Fibroblast of lung (primary cell): ENCODE measurements at places on chromosomes 2 and 18. TPM values are rescaled to one million over a fixed set of nuclear protein-coding genes. Genes with fewer than 3 reads are reported as not detected.
A peak's percentile ranks its signal among the peaks of the same experiment; 100 is the strongest.

DNA sequence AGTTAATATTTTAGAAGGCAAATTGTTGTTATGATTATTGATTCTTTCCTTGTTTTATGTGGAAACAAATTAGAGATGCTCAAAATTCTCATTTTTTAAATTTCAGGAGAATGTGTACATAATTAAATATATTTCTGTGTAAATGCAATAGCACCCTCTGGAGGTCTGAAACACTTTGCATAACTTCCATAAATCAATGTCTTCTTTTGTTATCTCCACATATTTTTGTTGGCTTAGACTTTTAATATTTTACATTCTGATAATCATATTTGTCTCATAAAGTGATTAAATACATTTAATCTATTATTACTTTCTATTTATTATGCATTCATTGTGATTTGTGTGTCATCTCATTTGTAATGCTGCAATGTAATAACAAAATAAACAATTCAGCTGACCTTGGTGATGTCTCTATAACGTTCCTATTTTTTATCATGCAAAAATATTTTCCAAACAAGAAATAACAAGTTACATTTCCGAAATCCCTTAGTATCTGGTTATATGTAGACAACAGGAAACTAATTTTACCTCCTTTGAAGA is 201.8 kb upstream of the GALNT5 start:
- peaks cover 8% of the 10 kb centered on the region for H3K4me1 ChIP-seq
- H3K27me3 ChIP-seq: no peaks in the 10 kb centered on the region
- DNase-seq: peak; percentile 80
- no peak overlapping the region for H3K4me3 ChIP-seq

Gene HOXD3
- not detected in 2 replicates for total RNA-seq

DNA sequence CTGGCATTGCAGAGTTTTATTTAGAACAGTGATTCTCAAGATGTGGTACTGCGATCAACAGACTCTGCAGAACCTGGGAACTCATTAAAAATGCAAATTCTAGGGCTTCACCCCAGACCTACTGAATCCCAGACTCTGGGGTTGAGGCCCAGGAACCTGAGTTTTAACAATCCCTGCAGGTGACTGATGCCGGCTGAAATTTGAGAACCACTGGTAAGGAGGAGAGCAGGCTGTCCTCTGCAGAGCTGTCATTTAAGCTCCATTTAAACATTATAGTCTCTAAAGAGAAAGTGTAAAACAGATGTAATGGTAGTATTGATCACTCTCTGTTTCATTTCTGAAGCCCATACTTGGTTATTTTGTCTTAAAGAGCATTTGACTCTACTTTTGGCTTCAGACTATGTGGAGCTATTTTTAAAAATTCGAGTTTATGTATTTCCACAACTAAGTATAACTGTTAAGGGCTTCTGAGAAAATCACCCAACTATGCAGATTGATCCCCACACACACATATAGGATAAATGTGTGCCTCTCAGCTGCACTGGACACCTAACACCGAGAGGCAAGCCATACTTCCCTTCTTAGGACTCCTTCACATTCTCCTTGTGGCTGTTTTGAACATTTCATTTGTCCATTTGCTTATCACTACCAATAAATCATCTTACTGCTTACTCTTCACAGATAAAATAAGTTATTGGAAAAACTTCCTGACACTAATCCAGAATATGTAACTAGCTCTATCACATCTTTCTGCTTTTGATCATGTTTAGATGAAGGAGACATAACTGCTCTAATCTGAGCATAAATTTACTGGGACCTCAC is 487.5 kb downstream of the DLGAP1 start:
- no peaks in the 10 kb centered on the region for H3K4me1 ChIP-seq
- H3K27me3 ChIP-seq: no peaks in the 10 kb centered on the region
- no peak overlapping the region for H3K27ac ChIP-seq
- DNase-seq: no peak

Gene WNT10A
- not detected in 2 replicates for total RNA-seq

Gene DNER
- total RNA-seq: 0.26 and 0.33 TPM in 2 replicates

GRCh38 chr18:44937960-44938719 is 257.5 kb downstream of the SETBP1 start:
- no peak for DNase-seq
- no peaks in the 10 kb centered on the region for H3K4me1 ChIP-seq
- no peak overlapping the region for H3K27ac ChIP-seq

Gene OSBPL1A
- total RNA-seq: 47.3 and 73.3 TPM in 2 replicates

DNA sequence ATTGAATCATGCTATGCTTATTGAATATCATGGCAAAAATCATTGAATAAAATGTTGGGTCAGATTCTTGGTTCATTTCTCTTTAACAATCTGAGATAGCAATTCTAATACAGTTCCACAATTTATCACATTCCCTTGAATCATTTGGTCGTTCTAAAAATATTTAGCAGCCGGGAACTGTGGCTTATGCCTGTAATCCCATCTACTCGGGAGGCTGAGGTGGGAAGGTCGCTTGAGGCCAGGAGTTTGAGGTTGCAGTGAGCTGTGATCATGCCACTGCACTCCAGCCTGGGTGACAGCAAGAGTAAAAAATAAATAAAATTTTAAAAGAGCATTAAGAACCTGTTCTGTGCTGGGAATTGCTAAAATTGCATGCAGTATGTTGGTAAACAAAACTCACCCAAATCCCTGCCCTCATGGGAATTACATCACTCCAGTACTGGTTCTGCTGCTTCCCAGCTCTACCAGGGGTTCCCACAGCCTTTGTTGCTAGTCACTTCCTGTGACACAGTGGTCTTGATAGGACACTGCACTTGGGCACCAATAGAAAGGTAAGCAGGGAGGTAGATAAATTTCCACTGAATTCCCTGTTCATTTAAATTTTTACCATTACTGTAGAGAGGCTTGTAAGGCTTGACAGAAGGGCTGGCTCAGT is 200.4 kb downstream of the CTNNA2 start:
- H3K27ac ChIP-seq: no peak overlapping the region
- no peak for DNase-seq
- no peaks in the 10 kb centered on the region for H3K27me3 ChIP-seq
- peaks cover 3% of the 10 kb centered on the region for H3K4me1 ChIP-seq
- H3K4me3 ChIP-seq: no peak overlapping the region

DNA sequence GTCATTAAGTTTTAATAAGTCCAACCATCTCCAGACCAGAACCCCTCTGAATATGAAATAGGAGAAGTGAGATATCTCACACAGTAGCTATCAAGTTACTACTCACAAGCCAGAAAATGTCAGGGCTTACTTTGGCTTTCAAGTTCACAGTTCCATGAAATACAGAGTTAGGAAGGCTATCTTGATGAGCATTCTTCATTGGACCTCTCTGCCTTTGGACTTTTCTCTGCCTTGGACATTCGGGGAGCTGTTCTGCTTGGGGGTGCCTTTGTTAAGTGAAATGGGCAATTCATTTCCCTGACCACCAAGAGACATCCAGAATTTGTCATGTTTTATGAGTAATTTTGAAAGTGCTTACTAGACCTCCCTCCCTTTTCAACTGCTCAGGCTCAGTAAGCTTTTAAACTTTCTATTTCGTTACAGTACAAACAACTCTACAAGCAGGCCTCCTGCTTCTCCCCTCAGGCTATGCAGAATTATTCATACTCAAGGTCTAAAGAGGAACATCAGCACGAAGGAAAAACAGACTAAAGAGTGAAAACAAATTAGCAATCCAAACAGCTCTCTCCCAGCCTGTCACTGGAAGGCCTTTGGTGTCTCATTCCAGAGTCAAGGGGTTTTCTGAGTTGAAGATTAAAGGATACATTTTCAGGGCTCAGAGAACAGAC is 95.3 kb downstream of the MREG start:
- peaks cover 11% of the 10 kb centered on the region for H3K4me1 ChIP-seq
- no peak overlapping the region for H3K27ac ChIP-seq
- peak; percentile 35 for DNase-seq
- no peaks in the 10 kb centered on the region for H3K27me3 ChIP-seq

GRCh38 chr2:240245184-240245583 is 104.7 kb upstream of the OTOS start:
- peaks cover 4% of the 10 kb centered on the region for H3K4me1 ChIP-seq
- no peak for DNase-seq
- no peak overlapping the region for H3K4me3 ChIP-seq
- no peaks in the 10 kb centered on the region for H3K27me3 ChIP-seq

GRCh38 chr2:23916727-23917405 is 10.1 kb downstream of the ATAD2B start:
- H3K36me3 ChIP-seq: no peaks in the 10 kb centered on the region
- no peak overlapping the region for H3K27ac ChIP-seq
- no peaks in the 10 kb centered on the region for H3K4me1 ChIP-seq
- no peaks in the 10 kb centered on the region for H3K27me3 ChIP-seq
- no peak for DNase-seq

Gene CFC1
- not detected in 2 replicates for total RNA-seq

Gene RBM44
- total RNA-seq: 0.17 and 0.26 TPM in 2 replicates

Gene ERICH2
- 3.1 and 4.1 TPM in 2 replicates for total RNA-seq

Gene IMPACT
- 29.5 and 35.7 TPM in 2 replicates for total RNA-seq

DNA sequence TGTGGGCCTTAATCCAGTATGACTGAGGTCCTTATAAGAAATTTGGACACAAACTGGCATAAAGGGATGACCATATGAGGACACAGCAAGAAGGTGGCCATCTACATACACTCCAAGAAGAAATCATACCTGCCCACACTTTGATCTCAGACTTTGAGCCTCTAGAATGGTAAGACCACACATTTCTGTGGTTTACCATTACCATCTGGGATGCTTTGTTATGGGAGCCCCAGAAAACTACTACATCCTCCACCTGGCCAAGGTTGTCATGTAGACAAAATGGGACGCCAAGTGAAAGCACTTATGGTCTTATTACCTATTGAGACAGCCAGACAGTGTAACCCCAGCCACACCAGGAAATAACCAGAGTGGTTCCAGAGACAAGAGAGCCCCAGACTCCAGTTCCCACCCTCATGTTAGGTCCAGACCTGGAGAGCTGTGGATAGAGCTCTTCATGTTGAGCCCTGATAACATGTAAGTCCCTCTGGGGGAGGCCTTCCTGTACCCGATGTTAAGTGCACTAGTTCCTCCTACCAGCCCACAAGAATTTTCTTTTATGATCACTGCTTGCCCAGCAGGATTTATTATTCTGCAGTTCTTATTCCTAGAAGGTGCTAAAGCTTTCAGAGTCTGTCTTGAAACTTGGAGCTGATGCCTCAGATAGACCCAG is 4.6 kb upstream of the ADD2 start:
- H3K27me3 ChIP-seq: peaks cover 18% of the 10 kb centered on the region
- H3K4me1 ChIP-seq: no peaks in the 10 kb centered on the region
- DNase-seq: no peak
- H3K4me3 ChIP-seq: no peak overlapping the region
- no peak overlapping the region for H3K27ac ChIP-seq

Gene STEAP3
- 9.8 and 13.7 TPM in 2 replicates for total RNA-seq

GRCh38 chr2:42210203-42210602 is 41.0 kb downstream of the EML4 start:
- no peak overlapping the region for H3K27ac ChIP-seq
- DNase-seq: no peak
- H3K4me1 ChIP-seq: peaks cover 2% of the 10 kb centered on the region
- H3K27me3 ChIP-seq: no peaks in the 10 kb centered on the region
- no peaks in the 10 kb centered on the region for H3K36me3 ChIP-seq

DNA sequence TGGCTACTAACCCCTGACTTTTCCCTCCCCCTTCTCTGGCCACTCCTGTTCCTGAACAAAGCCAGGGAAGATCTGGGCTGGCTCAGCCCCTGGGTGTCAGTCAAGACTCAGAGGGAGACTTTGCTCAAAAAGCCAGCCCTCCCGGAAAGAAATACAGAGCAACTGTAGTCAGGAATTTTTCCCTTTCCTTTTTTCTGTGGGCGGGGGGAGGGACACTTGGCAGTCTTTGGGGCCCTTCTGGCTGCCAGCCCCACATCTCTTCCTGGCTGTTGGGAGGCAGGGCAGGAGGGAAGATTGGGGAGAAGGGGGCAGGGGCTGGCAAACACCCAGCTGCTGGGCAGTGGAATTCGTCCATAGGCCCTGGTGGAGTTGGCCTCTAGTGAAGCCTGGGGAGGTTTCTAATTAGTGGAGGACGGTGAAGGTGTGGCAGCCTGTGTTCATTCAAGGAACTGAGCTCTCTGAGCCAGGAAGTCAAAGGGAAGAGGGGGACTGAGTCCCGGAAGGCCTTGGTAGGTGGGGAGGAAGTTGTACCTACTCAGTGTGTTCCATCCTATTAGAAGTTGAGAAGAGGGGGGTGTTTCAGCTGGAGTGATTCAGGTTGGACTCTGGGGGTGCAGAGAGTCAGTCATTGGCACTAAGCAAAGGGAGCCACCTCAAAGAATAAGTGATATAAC is 10.9 kb downstream of the IGFBP2 start:
- H3K4me3 ChIP-seq: no peak overlapping the region
- no peaks in the 10 kb centered on the region for H3K4me1 ChIP-seq
- H3K27ac ChIP-seq: no peak overlapping the region
- no peaks in the 10 kb centered on the region for H3K27me3 ChIP-seq
- no peaks in the 10 kb centered on the region for H3K36me3 ChIP-seq
